ENCODE measurements at places on chromosomes 3 and 15.

DNA sequence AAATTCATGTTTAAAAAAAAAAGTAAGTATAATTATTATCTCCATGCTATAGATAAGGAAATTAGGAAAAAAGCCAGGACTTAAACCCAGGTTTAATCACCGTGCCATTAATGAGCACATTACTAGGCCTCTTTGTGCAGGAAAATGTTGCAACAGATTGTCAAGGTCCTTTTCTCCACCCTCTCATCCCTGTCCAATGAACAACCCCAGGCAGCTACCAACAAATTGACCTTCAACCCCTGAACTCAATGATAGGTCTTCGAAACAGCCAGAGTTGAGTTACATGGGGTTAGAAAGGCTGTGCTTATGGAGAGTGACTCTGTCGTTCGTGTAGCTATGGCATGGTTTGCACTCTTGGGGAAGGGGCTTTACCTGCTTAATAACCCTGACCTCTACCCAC is 84.2 kb upstream of the CTNNB1 start:
- no peak for DNase-seq

GRCh38 chr3:54065140-54065539 is 57.2 kb upstream of the CACNA2D3 start:
- no peak for DNase-seq

- DNase-seq = no peak
Measured at GRCh38 chr15:76514282-76514681, 177.7 kb downstream of the ISL2 start.

- no peak for DNase-seq
Measured at GRCh38 chr15:101219441-101219840, 32.4 kb downstream of the CHSY1 start.

GRCh38 chr3:99373088-99373845 is 265.1 kb upstream of the COL8A1 start:
- no peak for DNase-seq

- no peak for DNase-seq
Measured at GRCh38 chr15:62462721-62463120, 297.6 kb upstream of the C2CD4B start.

GRCh38 chr3:66463730-66464511 is 36.9 kb downstream of the LRIG1 start:
- DNase-seq = no peak

DNA sequence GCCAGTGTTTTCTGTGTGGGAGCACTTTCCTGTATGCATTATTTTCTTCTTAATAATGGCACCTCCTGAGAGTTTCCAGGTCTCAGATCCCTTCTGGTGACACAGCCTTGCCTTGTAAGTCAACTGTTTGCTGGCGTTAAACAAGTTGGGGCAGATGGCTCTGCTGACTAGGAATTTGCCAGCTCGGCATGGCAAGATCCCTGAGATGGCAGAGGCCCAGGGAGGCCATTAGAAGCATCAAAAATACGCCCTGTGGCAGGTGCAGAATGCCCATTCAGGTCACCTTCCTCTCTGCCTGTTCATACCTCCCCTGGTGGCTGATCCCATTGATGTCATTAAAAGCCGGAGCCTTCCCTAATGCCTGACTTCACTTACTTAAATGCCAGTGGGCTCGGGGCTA is 320.9 kb upstream of the CTDSPL start:
- no peak for DNase-seq

GRCh38 chr15:99359769-99360168 is 108.5 kb downstream of the LRRC28 start:
- no peak for DNase-seq

GRCh38 chr15:66961407-66961884 is 104.0 kb upstream of the SMAD3 start:
- DNase-seq = no peak

DNA sequence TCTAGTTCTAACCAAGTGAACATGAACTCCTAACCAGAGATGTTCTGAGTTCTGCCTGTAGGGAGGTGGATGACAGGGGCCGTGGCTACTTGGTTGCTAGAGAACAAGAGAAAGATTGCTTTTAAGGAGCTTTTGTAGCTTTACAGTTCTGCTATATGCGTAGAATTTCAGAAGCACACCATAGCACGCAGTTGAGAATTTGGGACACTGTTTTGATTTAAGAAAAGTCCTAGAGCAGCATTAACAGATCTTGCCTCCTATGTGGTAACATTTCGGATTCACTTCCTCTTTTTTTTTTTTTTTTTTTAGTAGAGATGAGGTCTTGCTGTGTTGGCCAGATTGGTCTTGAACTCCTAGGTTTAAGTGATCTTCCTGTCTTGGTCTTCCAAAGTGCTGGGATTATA is 181.7 kb downstream of the TCF12 start:
- no peak for DNase-seq

DNA sequence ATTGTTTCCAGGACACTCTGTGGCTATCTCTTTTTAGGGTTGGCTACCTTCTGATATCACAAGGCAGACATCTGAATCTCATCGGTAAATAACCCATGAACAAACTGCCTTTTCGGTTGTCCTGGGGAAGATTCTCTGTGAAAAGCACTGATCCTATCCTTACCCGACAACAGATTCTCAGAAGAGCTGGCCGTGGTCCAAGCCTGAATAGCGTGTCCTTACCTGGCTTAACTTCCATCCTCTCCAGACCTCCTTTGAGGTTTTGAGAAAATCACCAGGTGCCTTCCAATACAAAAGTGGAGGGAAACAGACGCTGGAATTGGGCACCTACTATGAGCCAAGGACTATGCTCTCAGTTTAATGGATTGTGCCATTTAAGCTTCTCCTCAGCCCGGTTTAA is 87.4 kb upstream of the ARHGEF3 start:
- no peak for DNase-seq

DNA sequence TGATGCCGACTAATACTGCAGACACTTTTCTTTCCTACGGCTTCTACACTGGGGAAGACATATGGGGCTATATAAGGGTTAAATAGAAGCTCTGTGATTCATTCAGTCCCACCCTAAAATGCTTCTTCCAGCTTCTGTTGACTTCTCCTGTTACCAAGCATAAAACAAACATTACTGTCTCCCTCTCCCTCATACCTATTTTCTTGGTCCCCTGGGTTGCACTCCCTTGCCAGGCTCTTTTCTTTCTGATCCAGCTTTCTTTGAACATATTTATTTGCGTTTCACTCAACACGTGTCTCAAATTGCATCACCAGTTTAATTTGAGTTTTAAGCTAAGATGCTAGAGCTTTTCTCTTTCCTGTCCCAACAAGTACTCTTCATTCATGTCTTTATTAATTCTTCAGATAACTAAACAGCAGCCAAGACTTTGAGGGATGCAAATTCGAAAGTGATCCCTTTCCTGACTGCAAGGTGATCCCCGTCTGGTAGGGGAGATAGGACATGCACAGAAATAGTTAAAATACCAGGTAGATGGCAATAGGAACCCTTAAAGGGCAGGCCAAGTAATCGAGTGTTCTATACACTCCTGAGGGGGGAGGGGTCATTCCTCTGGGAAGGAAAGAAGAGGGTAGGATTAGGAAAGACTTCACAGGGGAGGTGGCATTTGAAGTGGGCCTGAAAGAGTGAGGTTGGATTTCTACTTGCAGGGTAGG is 198.6 kb upstream of the BCL6 start:
- DNase-seq = no peak

DNA sequence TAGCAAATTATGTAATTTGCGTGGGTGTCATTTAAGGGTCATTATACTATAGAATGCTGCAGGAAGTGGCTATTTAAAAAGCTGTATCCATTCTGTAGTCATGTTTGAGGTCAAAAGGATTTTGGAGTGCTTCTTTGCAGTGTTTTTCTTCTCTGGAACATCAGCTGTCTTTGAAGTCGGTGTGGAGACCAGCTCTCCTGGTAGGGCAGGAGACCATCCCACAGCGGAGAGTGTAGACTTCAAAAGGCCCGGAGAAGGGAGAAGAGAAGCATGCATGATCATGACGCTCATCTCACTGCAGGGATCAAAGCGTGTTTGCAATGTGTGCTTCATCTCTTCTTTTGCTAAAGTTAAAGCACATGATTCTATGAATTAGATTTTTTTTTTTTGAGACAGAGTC is 19.9 kb downstream of the PXK start:
- no peak for DNase-seq
